Stimulated activated CD4-positive, alpha-beta T cell treated with anti-CD3 and anti-CD28 coated beads, Interleukin-12 subunit alpha, Interleukin-12 subunit beta, amount 100 ng/mL, for 48 hours (primary cell): ENCODE measurements at places on chromosomes 5 and 9.
A peak's percentile ranks its signal among the peaks of the same experiment; 100 is the strongest.

DNA sequence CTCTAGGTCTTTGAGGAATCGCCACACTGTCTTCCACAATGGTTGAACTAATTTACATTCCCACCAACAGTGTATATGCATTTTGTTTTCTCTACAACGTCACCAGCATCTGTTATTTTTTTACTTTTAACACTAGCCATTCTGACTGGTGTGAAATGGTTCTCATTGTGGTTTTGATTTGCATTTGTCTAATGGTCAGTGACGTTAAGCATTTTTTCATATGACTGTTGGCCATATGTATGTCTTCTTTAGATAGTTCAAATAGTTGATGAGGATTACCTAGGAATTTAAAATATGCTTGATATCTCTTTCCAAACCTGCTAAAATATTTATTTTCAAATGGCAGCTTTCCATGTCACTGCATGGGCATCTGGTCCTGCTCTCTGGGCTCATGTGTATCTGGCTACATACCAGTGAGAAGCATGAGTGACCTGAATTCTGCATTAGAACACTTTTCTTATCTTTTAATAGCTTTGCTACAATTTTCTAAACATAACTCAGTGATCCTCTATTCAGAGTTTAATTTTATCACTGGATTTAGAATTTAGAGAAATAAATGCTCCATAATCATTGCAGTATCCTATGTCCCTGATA, 95.8 kb upstream of the ADAMTS16 start:
- no peak for DNase-seq

DNA sequence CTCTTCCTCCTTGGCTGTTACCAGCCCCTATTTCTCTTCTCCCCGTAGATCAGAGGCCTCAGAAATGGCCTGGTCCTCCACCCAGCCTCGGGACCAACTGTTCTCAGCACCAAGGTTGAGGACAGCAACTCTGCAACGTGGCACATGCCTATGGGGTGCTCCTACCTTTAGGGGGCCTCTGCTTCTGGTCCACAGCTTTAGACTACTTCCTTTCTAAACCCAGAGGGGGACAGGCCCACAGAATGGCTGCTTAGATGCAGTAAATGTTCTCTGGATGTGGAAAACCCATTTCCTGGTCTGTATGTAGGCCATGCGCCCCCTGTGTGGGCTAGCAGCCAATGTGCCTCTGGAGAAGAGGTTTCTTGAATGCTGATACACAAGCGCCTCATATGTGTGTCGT, 68.4 kb downstream of the NRG2 start:
- DNase-seq: no peak

DNA sequence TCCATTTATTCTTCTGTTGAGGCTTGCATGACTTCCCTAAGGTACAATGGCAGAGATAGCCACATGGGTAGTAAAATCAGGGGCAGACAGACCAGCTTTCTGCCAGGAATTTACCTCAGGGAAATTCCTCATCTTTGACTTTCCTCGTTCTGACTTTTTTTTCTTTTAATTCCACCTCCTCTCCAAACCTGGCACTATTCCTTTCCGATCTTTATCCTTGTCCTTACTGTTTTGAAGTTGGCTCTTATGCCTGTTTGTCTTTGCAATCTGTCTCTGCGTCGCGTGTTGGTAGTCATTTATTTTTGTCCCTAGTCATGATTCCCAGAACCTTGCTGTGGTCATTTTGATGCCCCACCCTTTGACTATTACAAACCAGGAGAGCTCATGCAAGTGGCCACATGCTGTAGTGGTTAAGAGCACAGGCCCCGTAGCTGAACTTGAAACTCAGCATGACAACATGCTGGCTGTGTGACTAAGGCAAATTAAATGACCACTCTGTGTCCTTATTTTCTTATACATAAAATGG, 19.0 kb downstream of the TMC1 start:
- DNase-seq: no peak

GRCh38 chr5:36026706-36027465, 35.7 kb upstream of the UGT3A1 start:
- no peak for DNase-seq

GRCh38 chr5:10250806-10251276, 761 bp downstream of the CCT5 start:
- DNase-seq: no peak

DNA sequence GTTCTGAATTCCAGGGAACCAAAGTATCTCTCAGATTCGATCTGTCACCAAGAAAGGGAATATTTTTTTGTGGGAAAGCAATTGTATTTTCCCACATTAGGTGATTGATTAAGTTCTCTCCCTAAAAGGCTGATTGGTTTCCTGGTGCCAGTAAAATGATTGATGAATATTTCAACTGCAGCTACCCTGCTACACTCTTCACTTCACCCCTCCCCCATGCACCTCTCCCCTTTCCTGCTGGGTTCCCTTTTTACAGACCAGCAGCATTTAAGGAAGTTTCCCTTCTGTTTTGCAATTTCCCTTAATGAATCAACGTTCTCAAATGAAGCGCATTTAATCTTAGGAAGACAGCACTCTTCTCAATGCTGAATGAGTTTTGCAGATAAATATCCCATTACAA, 13.1 kb downstream of the NR6A1 start:
- no peak for DNase-seq

GRCh38 chr5:32076699-32077695, 97.1 kb downstream of the GOLPH3 start:
- peak; percentile 43 for DNase-seq

DNA sequence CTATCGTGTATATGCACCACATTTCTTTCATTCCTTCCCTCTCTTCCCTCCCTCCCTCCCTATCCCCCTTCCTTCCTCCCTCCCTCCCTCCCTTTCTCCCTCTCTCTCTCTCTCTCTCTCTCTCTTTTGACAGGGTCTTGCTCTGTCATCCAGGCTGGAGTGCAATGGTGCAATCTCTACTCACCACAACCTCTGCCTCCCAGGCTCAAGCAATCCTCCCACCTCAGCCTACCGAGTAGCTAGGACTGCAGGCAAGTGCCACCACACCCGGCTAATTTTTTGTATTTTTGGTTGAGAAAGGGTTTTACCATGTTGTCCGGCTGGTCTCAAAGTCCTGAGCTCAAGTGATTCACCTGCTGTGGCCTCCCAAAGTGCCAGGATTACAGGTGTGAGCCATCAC, 1.1 kb upstream of the ANKS6 start:
- no peak for DNase-seq

DNA sequence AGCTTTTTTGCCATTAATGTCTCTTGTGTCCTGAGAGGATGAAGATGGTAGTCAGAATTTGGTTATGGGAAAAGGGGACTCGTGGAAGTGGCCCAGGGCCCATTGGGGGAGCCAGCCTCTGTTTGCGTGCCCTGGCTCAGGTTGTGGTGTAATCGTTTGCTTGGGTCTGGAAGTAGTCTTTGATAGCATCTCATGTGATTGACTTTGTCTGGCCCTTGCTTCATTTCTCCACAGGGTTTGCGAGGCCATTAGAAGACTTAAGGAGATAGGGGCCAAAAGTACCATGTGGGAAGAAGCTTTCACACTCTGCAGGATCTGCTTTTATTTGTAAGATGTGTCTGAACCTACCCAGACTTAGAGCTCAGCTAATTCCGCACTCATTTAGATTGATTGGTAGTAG, 114.5 kb downstream of the FGF1 start:
- no peak for DNase-seq

DNA sequence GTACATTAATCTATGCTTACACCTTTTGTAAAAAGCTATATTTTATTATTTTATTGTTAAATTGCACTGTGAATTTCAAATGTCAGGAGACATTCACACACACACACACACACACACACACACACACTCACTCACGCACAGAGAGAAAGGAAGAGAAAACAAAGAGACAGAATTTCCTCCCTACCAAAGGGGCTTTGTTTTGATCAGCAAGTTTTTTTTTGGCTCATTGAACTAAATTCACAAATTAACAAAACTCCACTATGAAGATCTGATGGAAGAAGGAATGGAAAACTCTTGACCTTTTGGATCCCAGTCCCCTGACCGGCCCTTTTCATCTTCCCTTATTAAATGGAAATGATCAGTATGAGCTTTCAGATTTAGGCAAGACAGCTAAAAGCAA, 161.2 kb downstream of the PDE4D start:
- DNase-seq: no peak

DNA sequence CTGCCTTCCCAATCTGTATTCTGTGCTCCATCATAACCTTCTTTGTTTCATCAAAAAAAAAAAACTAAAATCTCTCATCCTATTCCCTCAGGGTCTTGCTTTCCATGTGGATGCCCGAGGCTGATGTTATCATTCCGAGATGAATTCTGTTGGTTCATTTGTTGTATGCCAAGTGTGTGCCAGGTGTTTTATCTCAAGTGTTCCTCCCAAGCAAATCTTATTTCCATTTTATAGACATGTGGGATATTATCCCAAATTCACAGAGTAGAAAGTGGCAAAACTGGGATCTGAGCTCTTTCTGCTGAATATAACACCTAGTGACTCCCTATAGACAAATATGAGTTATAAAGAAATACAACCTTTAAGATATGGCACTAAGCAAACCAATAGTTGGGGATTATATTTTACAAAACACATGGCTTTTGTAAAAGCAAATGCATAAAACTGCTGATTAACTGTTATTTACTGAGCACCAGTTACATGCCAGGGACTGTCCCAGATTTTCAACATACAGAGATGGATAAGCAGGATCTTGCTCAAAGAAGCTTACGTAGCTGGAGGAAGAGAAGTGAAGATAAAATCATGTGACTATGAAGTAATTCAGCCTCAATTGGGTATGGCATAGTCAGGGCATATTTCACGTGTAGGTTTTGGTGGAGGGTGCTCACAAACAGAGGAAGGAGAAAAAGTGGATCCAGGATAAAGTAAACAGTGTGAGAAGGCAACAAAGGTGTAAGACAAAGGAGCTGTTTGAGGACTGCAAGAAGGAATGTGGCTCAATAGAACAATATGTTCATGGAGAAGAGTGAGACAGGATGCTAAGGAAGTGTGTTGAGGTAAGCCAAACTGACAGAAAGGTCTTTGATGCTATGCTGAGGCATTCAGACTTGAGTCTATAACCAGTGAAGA, 143.3 kb upstream of the ADAMTSL1 start:
- no peak for DNase-seq

DNA sequence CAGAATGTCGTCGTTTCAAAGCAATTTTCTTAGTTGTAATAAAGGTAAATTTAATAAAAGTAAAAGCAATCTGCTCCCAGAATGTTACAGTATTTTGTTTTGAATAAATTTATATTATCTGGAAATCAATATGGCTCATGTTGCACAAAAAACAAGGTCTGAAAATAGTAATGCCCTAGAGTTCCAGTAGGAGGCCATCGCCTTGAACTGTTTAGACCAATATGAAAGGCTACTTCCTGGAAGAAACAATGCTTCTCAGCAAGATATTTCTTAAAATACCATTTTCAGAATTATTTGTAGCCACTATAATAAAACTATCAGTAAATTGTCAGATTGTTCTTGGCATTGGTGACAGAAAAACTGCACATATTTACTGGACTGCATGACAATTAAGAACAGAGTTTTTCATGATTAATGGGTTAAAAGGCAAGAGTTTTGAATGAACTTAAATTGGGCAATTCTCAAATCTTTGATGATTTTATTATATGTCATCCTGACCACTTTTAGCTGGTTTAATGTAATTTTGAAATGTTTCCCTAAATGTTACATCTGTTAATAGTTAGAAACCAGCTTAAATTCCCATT, 153.2 kb downstream of the COMMD10 start:
- DNase-seq: no peak

GRCh38 chr9:4317681-4318080, 17.8 kb upstream of the GLIS3 start:
- no peak for DNase-seq

GRCh38 chr9:123081824-123082223, 48.4 kb downstream of the GPR21 start:
- no peak for DNase-seq

DNA sequence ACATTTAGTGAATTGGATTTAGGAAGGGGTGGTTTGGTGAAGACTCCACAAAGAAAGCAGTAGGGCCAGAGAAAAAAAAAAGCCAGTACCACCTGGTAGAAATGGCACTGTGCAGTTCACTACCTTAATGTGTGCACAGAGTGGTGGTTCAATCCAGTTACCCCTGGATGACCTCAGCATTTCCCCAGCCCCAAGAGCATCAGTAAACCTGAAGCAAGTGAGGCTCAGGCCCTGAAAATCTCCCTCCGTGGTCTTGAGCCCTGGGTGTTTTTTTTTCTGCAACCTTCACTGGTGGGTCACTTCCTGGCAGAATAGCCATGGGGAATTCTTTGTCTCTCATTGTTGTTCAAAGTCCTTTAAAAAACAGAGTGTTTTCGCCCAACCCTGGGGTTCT, 202.9 kb downstream of the GADD45G start:
- no peak for DNase-seq

- no peak for DNase-seq
These were observed 222.0 kb upstream of the TRIM32 start for GRCh38 chr9:116464987-116465571.

- no peak for DNase-seq
These were observed 1067.8 kb upstream of the EDIL3 start for GRCh38 chr5:85452322-85453025.

GRCh38 chr9:34500623-34501267, 22.0 kb downstream of the ENHO start:
- peak; percentile 93 for DNase-seq
